ENCODE measurements at places on chromosomes 3 and 15.

GRCh38 chr3:179373938-179374337 lies 26.4 kb downstream of the MFN1 start:
- peak; percentile 9 for DNase-seq

- no peak for DNase-seq
Observed at GRCh38 chr15:22880981-22881738, 42.7 kb downstream of the NIPA2 start.

GRCh38 chr3:3531476-3531875 lies 267.8 kb upstream of the LRRN1 start:
- no peak for DNase-seq

- no peak for DNase-seq
Observed at GRCh38 chr3:113165841-113166240, 45.5 kb upstream of the BOC start.

- peak; percentile 49 for DNase-seq
Observed at GRCh38 chr3:66554178-66554577, 53.4 kb upstream of the LRIG1 start.

DNA sequence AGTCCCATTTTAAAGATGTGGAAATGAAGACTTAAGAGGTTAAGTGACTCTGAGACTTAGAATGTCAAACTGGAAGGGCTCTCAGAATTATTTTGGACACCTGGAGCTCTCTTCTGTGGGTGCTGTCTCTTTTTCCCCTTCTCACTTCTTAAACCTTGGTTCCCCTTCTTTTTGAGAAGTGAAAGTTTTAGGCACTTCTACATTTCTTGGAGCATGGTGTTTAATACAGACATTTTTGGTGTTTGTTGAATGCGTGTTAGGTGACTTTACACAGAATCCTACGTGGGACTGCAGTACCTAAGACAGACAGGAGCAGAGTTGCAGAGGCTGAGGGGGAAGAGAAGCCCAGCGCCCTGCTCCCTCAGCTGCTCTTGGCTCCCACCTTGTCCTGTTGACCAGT lies 133.3 kb downstream of the MDFIC2 start:
- DNase-seq = no peak

- DNase-seq = peak; percentile 46
Observed at GRCh38 chr3:15693355-15693754, 91.8 kb downstream of the BTD start.

DNA sequence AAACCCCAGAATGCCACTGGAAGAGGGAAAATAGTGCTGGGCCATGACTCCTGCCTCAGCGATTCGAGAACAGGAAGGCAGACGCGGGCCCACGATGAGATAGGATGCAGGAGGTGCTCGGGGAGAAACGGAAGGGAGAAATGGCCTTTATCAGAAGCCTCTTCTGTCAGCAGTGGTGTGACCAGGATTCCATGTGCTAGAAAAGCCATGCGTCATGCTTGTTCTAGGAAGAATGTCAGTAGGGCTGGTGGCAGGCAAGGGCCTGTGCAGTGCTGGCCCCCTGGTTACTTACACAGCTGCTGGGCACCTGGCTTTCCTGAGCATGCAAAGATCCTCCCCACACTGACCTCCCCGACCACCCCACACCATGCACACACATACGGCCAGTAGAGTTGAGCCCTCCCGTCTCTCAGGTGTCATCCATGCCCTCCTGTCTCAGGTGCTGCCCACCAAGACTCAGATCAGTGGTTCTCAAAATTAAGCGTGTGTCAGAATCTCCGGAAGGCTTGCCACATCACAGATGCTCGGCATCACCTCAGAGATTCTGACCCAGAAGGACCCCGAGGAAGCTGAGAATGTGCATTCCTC lies 106.7 kb downstream of the ADAMTS17 start:
- DNase-seq = no peak

DNA sequence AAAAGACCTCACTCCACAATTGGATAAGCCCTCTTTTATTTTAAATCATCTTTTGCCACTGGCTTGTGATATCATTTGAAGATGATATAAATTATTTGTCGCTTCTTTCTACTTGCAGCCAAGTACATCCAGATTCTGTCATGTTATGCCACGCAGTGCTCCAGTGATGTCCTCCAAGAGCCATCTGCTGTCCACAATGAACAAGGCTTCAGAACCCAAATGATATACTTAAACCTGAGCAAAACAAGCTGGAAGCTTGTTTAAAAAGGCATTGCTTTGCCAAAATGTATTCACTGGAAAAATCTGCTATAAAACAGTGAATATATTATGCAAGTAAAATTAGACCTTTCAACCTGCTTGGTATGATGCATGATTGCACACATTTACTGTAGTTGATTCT lies 58.8 kb upstream of the ARL6 start:
- DNase-seq = no peak

- no peak for DNase-seq
Observed at GRCh38 chr15:27062951-27063350, 92.0 kb downstream of the GABRG3 start.

DNA sequence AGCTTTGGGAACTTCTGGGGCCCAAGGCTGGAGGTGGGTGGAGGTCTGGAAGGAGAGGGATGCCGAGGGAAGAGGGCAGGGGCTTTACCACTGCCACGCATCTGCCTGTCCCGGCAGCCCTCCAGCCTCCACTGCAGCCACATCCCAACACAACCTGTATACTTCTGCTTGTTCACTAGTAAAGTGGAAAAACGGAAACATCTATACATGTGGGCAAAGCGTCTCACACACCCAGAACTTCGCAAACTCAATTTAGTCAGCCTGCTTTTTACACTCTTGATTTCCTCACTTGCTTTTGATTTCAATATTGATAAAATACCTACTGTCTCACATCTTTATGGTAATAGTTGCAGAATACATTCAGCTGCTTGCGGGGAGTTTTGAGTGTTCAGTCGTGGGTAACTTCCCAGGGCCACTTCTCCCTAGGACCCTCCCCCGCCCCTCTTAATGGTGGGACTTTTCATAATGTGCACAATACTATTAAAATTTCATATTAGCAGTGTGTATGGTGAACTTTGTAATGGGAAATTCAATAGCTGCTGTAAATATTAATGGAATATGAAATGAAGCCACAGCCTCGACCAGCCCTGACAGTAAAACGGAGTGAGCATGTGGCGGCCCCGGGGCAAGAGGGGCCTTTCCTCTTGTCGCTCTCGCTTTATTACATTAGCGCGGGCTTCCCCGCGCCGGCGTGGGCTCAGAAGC lies 85.2 kb downstream of the NR2F2 start:
- no peak for DNase-seq

DNA sequence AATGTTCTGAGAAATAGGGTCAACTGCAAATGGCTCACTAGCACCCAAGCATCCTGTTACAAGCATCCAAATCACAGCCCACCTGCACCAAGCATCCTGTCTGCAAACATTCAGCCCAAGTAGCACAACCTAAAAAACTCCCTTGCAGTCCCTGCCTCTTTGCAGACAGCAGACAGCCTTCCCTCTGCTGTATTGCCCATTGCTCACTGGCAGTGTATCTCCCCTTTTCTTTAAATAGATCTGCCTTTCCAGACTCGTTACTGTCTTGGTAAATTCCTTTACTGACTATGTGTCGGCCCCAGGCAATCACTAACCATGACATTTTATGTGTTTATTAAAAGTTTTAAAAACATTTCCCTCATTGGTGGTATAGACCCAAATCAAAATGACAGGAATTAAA lies 155.4 kb downstream of the ADAMTSL3 start:
- no peak for DNase-seq

- DNase-seq = no peak
Observed at GRCh38 chr15:73052653-73053397, 562 bp downstream of the NEO1 start.

- DNase-seq = no peak
Observed at GRCh38 chr15:99386391-99386790, 135.1 kb downstream of the LRRC28 start.

Measured in PC-3 (cell line).